ENCODE measurements at places on chromosomes 5 and 9.

DNA sequence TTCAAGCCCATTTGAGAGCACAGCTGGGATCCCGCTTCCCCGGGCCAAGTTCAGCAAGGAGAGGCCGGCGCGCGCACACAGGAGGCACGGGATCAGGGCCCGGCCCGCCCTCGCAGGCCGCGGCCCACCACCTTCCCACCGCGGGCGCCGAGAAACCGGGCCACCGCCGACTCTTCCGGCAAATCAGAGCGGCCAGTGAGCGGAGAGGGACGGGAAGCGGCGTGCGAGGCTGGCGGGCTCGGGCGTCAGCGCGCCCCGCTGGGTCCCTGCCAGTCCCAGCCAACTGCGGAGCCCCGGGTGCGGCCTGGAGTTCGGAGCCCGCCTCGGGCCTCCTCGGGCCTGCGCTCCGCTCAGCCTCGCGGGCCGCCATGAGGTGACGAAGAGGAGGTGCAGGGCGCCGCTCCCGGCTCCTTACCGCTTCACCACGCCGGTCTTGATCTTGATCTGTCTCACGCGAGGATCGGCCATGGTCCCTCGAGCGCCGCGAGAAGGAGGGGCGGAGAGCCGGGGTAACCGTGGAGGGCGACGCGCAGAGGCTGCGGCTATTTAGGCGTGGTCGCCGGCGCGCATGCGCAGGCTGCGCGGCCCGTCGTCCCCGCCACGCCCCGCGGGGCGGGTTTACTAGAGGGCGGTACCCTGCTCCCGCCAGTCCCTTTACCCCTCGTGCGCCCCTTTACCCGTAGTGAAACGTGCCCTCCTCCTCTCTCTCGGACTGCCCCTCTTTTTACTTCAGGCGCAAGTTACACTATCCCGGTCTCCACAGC lies at the start of gene TBCA:
Gene TBCA, minus strand, starts transcription at position 550 of the 764 bp plus-strand sequence. Its CDS starts 82 bp downstream, at position 468.
- DNase-seq, result peak; percentile 97

DNA sequence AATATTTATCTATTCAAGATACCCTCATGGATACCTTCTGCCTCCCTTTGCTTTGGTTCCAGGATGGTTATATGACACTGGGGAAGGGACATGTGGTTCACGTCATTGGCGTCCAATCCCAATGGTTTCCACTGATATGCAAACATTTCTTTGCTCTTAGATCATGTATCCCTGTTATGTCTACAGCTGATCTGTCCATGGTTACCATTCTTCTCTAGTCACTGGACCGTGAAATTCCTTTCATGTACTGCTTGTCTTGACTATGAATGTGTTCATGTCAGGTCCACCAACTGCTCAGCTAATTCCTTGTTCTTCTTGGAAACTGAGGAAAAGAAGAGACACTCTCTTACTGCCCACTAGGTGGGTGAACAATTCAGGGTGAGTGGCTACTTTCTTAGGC lies 391.1 kb upstream of the ZNF608 start:
- DNase-seq, result no peak

DNA sequence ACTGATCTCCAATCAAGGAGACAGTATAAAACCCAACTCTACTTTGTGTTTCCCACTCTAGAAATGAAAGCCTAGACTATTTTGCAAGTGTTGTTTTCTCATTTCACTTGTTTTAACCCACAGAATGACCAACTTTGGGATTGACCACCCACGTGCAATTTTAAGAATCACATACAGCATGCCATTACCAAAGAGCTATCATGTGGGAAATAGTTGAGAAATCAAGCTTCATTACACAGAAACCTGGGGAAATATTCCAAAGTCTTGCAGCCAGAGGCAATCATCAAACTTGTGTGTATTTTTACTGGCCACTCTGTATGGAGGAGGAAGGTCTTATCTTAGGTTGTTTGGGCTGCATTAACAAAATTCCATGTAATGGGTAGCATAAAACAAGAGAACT lies 451.4 kb upstream of the DAB2 start:
- DNase-seq, result no peak

- no peak for DNase-seq
These were observed 99.6 kb upstream of the SLC44A1 start for GRCh38 chr9:105144841-105145240.

GRCh38 chr9:88689509-88690298 lies 154.7 kb downstream of the NXNL2 start:
- DNase-seq, result no peak

DNA sequence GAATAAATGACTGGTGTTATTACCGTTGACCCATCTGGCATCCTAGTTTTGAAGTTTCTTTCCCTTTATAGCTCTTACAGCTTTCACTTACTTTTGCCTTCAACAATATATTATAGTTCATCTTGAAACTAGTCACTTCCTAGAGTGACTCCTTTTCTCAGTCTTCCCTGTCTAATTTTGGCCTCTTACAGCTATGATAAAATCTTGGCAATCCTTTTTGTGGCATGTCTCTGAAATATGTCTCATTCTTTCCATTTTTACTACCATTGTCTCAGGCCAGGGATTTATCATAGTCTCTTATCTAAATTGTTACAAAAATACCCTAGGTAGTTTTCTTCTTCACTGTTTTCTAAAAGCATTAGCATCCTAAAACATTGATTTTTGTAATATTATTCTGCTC lies 621.3 kb upstream of the ZNF608 start:
- DNase-seq, result peak; percentile 23

GRCh38 chr9:2621722-2622460 lies at the start of gene VLDLR:
VLDLR (plus strand) TSS chr9:2621787; CDS start chr9:2622190, 403 bp downstream.
- DNase-seq, result peak; percentile 89

- no peak for DNase-seq
These were observed 55.4 kb downstream of the SEMA4D start for GRCh38 chr9:89442501-89442978.

DNA sequence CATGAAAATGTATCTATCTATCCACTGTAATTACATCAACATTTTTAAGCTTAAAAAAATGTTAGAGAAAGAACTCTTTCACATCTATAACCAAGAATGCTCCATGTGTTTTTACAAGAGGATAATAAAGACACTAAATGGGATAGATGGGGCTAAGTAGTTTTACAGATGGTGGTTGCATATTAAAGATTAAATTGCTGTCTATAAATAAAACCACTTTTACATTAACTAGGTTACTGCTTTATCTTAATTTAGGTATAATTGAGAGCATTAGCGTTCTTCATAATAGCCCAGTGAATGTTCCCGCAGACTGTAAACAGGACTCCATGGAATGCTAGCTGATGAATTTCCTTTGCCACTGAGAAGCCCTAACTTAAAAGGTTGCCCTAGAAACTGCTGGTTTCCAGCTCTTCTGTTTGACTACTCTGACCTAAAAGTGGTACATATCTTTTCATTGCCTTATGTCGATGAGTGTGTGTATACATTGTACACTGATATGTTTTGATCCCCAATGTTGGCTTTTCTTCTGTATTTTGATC lies 117.9 kb downstream of the SGCD start:
- no peak for DNase-seq

- DNase-seq, result no peak
These were observed 3.4 kb upstream of the SPINK4 start for GRCh38 chr9:33236571-33236970.

- no peak for DNase-seq
These were observed 3.6 kb downstream of the HNRNPAB start for GRCh38 chr5:178207917-178208280.

DNA sequence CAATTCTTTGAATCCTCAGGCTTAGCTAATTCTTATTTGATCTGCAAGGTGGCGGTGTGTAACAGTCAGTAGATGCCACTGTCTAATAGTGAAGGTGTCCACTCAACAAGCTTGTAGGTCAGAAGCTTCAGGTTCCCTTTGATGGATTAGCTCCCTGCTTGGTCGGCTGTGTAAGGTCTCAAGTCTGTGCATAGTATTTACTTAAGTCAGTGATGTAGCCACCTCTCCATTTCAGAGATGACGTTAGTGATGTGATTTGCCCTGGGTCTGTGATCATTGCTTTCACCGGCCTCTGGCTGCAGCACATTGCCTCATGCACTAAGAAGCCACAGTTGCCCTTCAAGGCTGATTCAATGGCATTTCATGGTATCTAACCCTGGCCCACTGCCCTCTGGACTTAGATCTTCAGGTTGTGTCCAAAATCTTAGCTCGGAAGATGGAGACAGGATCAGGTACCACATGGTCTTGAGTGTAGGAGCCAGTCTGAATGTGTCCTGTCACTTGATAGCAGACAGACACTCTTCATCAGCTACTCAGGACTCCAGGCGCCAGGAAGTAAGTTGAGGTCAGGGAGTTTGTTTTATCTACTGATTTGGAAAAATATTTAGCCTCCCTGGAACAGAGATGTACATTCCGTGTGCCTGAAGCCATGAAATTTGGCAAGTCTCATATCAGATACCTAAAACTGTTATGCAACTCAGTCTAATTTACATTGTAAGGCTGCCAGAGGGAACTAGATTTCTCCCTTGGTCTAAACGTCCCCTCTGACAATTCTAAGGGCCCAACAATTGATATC lies 42.9 kb downstream of the SUB1 start:
- no peak for DNase-seq

DNA sequence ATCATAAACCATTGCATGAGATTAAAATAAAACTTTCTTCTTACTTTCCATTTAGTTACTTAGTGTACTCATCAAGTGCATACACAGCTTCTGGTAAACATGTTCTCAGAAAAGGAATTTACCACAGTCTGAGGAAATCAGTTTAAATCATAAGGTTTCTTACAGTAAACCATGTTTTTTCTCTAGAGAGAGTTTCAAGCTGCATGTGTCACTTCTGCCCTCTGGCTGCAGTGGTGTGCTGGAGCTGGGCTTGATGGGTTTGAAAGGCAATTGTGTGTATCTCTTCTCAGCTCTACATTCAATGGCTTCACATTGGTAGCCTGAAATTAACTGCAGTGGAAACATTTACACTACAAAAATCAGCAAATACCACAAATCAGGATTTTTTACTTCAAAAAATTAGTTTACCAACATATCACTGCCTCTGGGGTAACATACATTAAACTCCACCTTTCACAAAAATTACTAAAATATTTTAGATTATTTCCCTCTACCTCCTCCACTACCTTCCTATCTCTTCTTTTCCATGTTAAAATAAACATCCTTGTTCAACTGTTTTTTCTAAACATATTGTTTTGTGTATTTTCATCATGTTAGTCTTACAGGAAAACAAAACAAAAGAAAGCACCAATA lies 414.3 kb downstream of the ANXA1 start:
- DNase-seq, result no peak

GRCh38 chr5:123093111-123093600 lies 4.1 kb downstream of the PRDM6 start:
- no peak for DNase-seq

DNA sequence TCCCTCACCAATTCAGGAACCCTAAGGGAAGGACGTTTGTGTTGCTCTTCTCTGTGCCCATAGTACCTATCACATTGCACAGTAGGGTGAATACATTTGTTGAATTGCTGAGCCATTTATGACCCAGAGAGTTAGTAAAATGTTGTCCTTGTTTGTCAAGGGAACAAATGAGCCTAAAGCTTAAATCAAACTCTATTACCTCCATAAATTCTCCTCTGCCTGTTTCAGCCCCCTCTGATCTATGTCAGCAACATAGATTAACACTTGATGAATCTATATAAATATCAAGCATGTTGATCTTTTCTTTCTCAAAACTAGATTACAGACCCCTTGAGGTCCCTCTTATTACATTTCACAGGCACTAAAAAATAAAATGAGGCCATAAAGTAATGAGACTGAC lies 7.1 kb downstream of the SLC1A1 start:
- no peak for DNase-seq

- DNase-seq, result no peak
These were observed 56.6 kb upstream of the MOCS2 start for GRCh38 chr5:53166183-53166495.

- DNase-seq, result peak; percentile 41
These were observed 10.1 kb upstream of the GRIA1 start for GRCh38 chr5:153480401-153480800.

DNA sequence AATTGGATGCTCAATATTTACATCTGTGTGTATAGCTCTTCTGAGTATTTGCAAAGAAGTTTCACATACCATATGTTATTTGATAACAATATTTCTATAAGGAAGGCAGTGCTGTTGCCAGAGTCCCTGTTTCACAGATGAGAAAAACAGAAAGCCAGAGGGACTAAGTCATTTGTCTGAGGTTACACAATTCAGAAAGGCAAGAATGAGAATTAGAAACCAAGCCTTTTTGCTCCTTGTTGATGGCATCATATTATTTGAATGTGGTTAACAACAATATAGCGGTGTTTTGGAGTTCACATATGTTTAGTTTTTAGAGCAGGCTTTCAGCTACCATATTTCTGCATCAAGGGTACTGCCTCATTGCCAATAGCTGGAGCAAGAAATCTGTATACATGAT lies 110.9 kb upstream of the PRLR start:
- no peak for DNase-seq

- peak; percentile 60 for DNase-seq
These were observed 13.6 kb downstream of the LCN10 start for GRCh38 chr9:136729144-136729543.

GRCh38 chr9:105554042-105554441 lies 3.9 kb upstream of the FKTN start:
- no peak for DNase-seq

DNA sequence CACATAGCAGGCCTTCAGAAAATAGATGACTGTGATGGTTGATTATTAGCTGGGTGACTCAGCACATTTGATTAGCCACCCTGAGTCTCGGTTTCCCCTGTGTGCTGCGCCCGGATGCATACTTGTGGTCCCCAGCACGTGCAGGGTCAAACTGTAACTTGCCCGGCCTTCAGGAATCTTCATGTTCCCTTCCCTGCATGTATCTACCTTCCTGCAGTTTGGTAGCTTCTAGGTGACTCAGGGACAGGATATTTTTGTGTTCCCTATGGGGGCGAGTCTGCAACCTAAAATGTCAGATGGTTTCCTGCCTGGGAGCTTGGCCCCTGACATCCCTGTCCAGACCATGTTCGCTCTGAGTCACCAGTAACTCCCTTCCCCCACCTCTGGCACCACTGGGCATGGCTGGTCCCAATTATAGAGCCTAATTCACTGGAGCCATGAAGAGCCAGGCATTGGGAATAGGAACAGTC lies 13.2 kb downstream of the PTGS1 start:
- peak; percentile 49 for DNase-seq

GRCh38 chr9:9504869-9505268 lies 1107.9 kb downstream of the PTPRD start:
- no peak for DNase-seq

GRCh38 chr5:132586063-132586462 lies 29.3 kb downstream of the RAD50 start:
- no peak for DNase-seq

GRCh38 chr9:108048406-108049025 lies 558.9 kb upstream of the KLF4 start:
- no peak for DNase-seq

GRCh38 chr9:37371565-37372464 lies 50.7 kb upstream of the GRHPR start:
- no peak for DNase-seq

DNA sequence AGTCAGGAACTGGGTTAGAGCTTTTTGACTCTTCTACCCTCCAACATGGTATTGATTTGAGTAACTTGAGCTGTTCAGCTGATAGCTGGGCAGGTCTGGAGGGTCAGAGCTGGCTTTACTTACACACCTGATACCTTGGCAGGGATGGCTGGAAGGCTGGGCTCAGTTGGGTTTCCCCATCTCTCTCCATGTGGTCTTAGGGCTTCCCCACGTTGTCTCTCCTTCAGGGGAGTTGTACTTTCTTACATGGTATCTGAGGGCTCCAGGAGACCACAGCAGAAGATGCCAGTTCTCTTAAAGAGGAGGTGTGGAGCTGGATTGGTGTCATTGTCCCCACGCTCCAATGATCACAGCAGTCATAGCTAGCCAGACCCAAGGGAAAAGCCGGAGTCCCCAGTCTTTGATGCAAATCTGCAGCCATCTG lies 25.6 kb downstream of the ISOC1 start:
- no peak for DNase-seq

- no peak for DNase-seq
These were observed 995 bp upstream of the SLC23A1 start for GRCh38 chr5:139383993-139384590.

GRCh38 chr5:10595672-10596309 lies 31.9 kb downstream of the ANKRD33B start:
- DNase-seq, result peak; percentile 88

All from GM03348 (cell line).